ENCODE measurements at places on chromosomes 5 and 9. TPM values are rescaled to one million over a fixed set of nuclear protein-coding genes. Genes with fewer than 3 reads are reported as not detected.

DNA sequence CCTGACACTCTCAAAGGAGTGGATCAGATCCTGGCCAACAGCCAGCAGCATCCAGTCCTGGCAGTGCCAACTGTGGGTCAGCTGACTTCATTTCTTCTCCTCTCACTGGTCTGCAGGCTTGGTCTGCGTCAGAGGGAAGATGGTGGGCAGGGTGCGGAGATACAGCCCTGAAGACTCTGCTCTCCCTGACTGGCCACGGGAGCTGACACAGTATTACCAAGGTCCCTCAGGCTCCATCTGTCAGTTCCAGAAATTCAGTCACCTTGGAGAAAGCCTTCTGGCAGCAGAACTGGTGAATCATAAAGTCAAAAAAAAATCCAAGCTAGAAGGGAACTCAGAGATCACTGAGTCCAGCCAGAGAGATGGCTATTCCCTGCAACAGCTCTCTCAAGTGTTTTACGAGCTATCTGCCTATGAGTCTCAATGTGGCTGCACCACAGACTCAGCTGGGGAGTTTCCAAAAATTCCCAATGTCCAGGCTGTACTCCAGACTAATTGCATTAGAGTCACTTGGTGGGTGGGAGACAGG lies 27.9 kb downstream of the C1QTNF2 start:
- DNase-seq = no peak

DNA sequence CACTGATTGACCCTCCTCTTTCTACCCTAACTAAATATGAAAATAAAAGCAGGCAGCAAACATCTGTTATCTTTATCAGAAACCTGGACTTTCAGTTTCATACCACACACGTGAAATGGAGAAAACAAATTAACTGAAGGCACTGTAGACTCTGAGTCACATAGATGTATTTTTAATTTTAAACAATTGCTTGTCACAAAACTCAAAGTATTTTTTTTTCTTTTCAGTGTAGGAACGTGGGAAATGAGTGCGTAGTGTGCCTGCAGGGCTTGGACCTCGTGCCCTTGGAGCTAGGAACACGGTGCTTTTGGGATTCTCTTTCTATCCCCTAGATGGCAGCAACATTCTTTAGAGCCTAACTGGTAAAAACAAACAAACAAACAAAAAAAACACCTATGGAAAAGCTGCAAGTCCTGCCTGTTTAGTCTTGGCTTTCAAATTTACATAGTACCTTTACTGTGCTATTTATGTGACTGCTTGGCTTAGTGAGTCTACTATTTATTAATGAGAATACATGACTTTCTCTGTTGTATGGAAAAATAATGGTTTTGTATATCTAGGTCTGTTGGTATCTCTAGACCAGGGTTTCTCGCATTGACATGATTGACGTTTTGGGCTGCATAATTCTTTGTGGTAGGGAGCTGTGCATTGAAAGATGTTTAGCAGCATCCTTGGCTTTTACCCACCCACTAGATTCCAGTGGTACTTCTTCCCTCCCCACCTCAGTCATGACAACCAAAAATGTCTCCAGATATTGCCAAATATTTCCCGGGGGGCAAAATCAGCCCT lies 16.8 kb upstream of the ACTBL2 start:
- peak; percentile 35 for DNase-seq

DNA sequence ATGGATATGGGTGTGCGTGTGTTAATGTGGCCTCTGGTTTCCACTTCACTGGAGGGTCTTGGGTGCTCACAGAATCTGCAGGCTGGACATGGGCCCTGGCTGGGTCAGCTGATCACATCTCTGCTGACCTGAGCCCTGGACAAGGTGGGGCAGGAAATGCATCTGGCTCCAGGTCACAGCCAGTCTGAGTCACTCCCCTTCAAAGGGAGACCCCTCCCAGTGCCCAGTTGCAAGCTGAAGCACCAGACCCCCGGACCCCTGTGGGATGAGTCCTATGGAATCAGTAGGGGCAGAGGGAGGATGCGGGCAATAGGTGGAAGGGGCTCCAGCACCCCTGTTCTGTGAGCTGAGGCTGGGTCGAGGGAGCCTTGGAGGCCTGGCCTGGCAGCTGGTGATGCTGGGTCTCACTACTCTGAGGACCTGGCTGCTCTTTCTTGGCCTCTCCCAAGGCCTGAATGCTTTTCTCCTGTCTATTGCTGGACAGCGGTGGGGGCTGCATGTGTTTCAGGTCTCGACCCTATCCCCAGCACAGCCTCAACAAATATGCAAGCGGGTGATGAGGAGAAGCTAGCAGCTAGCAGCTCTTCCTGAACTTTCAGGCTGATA lies 54.5 kb downstream of the PHF2 start:
- no peak for DNase-seq

DNA sequence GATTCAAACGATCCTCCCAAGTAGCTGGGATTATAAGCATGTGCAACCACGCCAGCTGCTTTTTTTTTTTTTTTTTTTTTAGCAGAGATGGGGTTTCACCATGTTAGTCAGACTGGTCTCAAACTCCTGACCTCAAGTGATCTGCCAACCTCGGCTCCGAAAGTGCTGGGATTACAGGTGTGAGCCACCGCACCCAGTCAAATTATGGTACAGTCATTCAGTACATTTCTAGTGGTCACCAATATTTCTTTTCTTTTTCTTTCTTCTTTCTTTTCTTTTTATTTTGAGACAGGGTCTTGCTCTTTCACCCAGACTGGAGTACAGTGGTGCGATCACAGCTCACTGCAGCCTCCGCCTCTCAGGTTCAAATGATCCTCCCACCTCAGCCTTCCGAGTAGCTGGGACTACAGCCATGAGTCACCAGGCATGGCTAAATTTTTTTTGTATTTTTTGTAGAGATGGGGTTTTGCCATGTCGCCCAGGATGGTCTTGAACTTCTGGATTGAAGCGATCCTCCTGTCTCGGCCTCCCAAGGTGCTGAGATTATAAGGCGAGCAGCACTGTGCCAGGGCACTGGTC lies 25.4 kb upstream of the DCP2 start:
- no peak for DNase-seq

- DNase-seq = no peak
Measured at GRCh38 chr5:133606835-133607234, 5.5 kb downstream of the FSTL4 start.

- no peak for DNase-seq
Measured at GRCh38 chr5:32003981-32004380, 170.1 kb downstream of the GOLPH3 start.

- DNase-seq = no peak
Measured at GRCh38 chr9:24602693-24603352, 57.1 kb upstream of the IZUMO3 start.

HRH2 gene
- 3.3 TPM for total RNA-seq

ARID3C gene
- total RNA-seq = not detected

GMCL2 gene
- total RNA-seq = not detected

NR2F1-AS1 gene
- 1.9 TPM for total RNA-seq

SH2D3C gene
- 1.3 TPM for total RNA-seq

CCDC152 gene
- total RNA-seq = 0.13 TPM

AK8 gene
- total RNA-seq = 0.44 TPM

DNAH5 gene
- 0.50 TPM for total RNA-seq

ANKRD31 gene
- total RNA-seq = 0.13 TPM

AGXT2 gene
- total RNA-seq = not detected

LCN12 gene
- total RNA-seq = 2.1 TPM

CDC26 gene
- 37.8 TPM for total RNA-seq
